ENCODE measurements at places on chromosomes 16 and 17.

DNA sequence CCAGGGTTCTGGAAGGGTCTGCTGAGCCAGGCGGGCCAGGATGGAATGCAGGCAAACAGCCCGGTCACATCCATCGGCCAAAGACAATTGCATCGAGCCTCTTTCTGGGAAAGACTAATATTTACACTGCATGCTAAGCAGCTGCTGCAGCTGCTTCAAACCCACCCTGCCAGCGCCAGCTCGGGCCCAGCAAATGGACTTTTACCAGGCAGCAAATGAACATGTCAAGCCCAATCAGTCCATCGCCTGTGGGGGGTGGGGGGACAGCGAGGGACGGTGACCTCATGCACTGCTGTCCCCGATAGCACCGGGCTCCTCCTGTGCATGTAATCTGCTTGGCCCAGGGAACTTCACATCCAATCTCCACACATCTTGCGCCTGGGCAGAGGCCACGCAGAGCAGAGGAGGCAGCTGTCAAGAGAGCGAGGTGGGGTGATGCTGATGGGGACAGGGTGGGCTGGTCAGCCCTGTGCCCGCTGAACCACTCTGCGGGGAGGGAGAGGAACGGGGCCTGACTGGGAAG lies 39.4 kb upstream of the CDH5 start:
- DNase-seq = peak; percentile 59

GRCh38 chr17:58575511-58575910 lies 61.1 kb upstream of the MTMR4 start:
- no peak for DNase-seq

DNA sequence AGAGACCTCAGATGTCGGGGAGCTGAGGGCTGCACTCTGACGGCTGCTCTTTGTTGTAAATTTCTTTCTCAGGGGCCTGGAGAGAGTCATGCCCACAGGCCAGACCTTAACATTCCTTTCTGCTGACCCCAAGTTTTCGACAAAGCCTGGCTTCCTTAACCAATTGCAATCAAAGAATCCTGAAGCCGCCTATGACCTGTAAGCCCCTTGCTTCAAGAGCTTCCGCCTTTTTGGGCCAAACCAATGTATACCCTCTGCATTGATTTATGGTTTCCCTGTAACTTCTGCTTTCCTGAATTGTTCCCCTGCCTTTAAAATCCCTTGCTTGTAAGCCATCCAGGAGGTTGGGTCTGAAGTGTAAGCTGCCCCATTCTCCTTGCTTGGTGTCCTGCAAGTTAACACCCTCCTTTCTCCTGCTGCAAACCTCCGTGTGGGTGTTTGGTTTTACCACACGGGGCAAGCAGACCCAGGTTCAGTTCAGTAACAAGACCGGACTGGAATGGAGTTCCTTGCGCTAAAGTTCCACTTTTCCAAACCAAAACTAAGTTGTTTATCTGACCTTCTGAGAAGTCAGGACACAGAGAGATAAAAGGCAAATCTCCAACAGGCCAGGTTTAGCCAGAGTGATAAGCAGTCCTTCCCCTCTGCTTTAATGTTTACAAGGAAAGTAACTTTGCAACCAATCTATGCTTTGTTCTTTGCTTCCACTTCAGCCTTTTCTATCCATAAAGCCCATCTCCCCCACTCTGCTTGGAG lies 141.6 kb downstream of the KCNJ12 start:
- DNase-seq = no peak

GRCh38 chr17:50272711-50273653 lies 1.3 kb upstream of the TMEM92 start:
- peak; percentile 59 for DNase-seq

DNA sequence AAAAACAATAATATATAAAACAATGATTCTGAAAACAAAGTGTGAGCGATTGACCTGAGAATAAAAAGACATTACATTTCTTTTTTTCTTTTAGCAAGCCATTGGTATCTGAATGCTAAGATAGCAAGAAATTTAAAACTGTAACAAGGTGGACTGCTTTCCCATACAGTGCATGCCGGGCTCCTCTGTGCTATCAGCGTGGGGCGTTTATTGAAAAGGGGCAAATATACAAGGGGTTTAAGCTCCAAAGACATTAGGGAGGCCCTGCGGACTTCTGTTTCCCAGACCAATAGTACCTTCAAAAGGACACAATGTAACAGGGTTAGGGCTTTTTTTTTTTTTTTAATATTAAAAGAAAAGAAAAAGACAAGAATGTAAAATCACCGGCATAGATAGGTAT lies 261.3 kb downstream of the ZFHX3 start:
- DNase-seq = no peak

- no peak for DNase-seq
Observed at GRCh38 chr16:86975445-86975844, 341.7 kb downstream of the C16orf95 start.

DNA sequence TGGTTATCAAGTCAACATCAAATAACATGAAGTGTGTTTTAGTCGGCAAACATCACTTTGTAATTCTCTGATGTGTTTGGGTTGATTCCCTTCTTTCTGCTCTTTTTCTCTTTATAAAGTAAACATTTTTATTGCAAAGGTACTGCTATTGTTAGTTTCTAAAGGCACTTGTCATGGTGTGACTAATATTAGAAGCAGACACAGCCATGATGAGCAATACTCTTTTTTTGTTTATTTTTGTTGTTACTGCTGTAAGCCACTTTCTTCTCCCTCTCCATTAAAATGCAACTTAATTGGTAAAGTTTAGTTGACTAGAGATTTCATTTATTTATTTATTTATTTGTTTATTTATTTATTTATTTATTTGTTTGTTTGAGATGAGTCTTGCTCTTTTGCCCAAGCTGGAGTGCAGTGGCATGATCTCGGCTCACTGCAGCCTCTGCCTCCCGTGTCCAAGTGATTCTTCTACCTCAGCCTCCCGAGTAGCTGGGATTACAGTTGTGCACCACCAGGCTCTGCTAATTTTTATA lies 424.7 kb downstream of the WWOX start:
- DNase-seq = no peak

- DNase-seq = no peak
Observed at GRCh38 chr16:49463529-49463928, 89.9 kb downstream of the C16orf78 start.

DNA sequence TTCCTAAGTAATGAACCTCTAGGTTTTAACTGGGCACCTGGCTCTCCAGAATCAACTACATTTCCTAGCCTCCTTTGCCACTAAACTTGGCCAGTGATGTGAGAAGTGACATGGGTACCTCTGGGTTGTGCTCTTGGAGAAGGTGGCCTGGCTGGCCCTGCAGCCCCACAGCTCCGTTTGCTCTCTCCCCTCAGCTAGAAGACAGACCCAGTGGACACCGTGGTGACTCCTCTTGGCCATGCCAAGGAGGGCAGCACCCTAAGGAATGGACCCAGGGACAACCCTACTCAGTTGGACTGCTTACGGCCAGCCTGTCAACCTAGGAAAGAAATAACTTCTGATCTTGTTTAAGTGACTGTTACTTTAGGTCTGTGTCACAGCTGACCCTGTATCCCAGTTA lies 151.4 kb downstream of the TMEM132E start:
- no peak for DNase-seq
